AML-193 (cell line): ENCODE measurements at places on chromosomes 12 and 14.

DNA sequence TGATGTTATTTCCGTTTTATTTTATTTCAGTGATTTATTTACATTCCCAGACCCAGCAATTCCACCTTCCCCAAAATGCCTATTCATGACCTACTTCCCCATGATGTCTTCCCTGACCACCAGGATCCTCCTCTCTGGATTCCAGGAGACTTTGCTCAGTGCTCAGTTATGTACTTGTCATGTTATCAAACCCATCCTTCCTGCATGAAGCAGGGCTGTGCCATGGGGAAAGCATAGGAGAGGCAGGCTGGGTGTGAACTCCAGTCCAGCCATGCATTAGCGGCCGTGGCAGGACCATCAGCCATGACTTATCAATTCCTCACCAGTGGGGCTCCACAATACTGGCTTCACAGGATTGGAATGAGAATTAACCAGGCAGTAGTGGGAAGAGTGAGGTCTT, 57.8 kb downstream of the B4GALNT3 start:
- DNase-seq: no peak

DNA sequence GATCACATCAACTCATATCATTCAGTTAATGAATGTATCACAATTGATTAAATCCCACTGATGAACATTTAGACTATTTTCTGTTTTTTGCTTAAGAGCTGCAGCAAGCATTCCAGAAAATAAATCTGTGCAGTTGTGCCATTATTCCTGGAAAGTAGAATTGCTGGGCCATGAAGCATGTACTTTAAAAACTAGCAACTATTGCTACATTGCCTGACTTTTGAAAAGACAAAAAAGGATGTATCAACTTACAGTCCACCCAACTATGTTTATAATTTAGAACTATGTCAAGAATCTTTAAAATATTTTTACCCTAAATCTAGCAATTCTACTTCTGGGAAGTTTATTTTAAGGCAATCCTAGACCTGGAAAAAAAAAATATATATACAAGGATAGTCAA, 33.4 kb upstream of the ERGIC2 start:
- DNase-seq: no peak

- DNase-seq: no peak
Observed at GRCh38 chr12:18620986-18621385, 116.8 kb downstream of the PLCZ1 start.

- DNase-seq: no peak
Observed at GRCh38 chr12:77433799-77434198, 368.4 kb upstream of the E2F7 start.

- no peak for DNase-seq
Observed at GRCh38 chr12:58248599-58248998, 307.2 kb downstream of the ATP23 start.

DNA sequence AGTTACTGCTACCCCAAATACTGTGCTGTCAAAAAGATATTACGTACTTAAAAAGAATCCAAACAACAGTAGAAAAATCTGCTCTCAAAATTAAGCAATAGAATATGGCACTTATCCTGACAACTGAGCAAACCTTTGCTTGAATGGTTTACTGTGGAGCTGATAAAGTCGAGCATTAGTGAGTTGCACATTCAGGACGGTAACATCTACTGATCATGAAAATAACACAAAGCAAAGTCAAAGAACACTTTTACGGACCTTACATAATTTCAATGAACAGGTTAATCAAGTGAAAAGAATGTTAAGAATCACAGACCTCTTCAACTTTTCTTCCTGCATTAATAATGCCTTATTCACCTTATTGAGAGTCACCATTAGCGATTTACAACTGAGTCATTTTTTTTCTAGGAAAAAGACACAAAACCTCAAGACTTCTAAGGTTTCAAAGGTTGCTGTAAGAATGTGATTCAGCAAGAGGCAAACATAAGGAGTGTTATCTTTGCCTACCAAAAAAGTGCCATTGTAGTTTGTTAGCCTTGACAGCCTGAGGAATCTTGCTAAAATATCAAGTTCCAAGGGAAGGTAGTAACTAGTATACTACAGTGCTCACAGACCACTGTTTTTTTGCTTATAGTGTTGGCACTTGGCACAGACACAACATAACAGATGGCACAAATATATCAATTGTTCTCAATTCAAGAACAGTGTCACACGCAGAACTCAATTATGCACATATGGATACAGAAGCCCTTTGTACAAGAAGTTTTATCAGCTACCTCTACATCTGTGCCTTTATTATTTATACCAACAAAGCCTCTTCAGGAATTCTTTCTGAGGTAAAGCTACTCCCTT, 334.2 kb upstream of the RPL10L start:
- DNase-seq: no peak

- no peak for DNase-seq
Observed at GRCh38 chr14:68508581-68508980, 284.3 kb downstream of the ZFP36L1 start.
